CD8-positive, alpha-beta T cell (primary cell): ENCODE measurements at places on chromosomes 4 and X. TPM values are rescaled to one million over a fixed set of nuclear protein-coding genes. Genes with fewer than 3 reads are reported as not detected.

- no peak for DNase-seq
Measured at GRCh38 chr4:174763454-174764104, 65.5 kb downstream of the GLRA3 start.

GRCh38 chr4:15809466-15809865 is 31.3 kb downstream of the CD38 start:
- DNase-seq = no peak

Gene S100P
- total RNA-seq = 1.5 TPM

DNA sequence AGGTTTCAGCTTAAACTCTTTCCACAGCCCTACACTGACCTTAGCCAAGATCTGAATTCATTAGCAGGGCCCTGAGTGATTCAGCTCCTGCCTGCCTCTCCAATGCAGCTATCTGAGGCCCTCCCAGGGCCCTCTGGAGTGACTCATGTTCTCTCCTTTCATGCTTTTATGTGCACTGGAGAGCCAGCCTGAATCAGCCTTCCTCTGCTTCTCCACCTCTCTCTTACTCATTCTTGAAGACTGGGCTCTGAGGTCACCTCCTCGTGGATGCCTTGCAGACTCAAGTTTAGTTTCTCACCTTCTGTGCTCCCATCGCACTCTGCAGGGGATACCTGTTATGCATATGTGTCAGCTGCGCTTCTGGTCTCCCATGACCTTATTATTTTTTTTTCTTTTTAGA is 3.1 kb upstream of the OCIAD2 start:
- no peak for DNase-seq

DNA sequence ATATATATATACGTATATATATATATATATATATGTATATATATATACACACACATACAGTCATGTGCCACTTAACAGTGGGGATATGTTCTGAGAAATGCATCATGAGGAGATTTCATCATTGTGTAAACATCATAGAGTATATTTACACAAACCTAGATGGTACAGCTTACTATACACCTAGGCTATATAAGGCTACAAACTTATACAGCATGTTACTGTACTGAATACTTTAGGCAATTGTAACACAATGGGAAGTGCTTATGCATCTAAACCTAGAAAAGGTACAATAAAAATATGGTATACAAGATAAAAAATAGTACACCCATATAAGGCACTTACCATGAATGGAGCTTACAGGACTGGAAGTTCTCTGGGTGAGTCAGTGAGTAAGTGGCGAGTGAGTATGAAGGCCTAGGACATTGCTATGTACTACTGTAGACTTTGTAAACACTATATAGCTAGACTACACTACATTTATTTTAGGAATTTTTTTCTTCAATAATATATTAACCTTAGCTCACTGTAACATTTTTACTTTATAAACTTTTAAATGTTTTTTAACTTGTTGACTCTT is 13.2 kb upstream of the CCSER1 start:
- DNase-seq = no peak

Gene IL2RG
- total RNA-seq = 166 TPM

Gene SHROOM2
- total RNA-seq = not detected

Gene FAT4
- total RNA-seq = not detected

- DNase-seq = no peak
Measured at GRCh38 chr4:75705198-75705977, 19.0 kb upstream of the USO1 start.

Gene XAGE2
- total RNA-seq = not detected

DNA sequence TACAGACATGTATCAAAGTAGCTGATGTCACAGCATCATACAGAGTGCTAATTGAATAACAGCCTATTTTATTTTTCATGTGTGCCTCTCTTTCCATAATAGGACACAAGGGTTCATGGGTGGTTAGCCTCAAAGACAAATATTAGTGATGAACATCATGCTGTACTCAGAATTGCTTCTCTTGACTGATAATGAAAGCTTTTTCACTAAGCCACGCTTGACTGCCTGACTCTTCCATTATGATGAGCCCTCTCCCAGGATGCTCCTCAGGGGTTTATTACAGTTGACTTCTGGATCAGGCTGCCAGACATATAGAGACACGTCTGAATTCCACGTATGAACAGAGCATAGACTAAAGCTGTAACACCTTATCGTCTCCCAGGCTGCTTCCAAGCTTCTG is 2757.5 kb downstream of the PCDH7 start:
- DNase-seq = no peak

Gene USP26
- total RNA-seq = not detected

Gene RBMXL3
- not detected for total RNA-seq

DNA sequence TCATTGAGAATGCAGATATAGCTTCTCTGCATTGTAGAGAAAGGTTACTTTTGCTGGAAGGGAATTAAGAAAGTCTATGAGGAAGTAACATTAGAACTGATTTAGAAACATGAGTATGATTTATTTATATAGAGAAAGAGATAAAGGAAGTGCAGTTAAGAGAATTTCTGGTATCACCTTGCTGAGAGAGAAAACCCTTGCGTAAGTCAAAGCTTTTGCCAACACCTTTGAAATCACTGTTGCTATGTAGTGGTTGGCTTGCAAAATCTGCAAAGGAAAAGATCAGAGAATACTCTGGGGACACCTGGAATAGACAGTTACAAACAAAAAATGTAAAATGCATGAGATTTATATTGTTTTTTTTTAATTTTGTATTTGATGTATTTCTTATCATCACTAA is 137.3 kb upstream of the RXFP1 start:
- DNase-seq = no peak

Gene PLXNB3
- total RNA-seq = 0.35 TPM

Gene BCOR
- total RNA-seq = 38.5 TPM

DNA sequence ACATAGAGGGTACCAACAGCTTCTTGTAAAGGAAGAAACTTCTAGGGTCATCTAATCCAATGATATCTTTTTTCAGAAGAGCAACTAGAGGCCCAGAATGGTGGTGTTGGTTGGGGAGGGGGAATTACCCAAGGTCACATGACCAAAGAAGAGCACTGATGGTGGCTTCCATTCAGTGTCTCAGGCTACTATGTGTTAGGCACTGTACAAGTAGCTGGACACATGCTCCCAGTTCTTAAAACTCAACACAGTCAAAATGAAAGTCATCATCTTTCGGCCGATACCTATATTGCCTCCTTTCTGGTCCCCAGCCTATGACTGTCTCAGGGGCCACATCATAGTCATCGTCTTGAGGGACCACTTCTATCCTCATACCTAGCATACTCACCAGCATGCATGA is 88.1 kb downstream of the ARHGAP6 start:
- DNase-seq = no peak

DNA sequence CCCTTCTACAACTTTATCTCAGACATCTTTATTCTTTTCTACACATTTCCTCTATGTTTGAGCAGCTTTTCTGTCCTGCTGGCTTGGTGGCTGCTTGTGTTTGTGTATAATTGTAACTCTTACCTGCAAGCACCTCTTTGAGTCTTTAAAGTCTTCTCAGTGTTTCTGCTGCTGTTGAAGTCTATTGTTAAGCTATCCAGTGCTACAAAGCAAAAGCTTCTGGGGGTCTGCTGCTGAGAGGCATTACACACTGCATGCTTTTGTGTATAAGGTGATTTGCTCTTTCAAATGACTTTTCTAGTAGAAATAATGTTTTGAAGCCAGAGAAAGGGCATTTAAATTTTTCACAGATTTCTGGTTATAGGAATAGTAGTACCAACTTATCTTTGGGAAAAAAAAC is 241.8 kb downstream of the DTHD1 start:
- no peak for DNase-seq

GRCh38 chr4:15412461-15412860 is 15.4 kb upstream of the C1QTNF7 start:
- DNase-seq = no peak

Gene MND1
- total RNA-seq = not detected

GRCh38 chr4:79331126-79331876 is 5.4 kb upstream of the NAA11 start:
- no peak for DNase-seq

DNA sequence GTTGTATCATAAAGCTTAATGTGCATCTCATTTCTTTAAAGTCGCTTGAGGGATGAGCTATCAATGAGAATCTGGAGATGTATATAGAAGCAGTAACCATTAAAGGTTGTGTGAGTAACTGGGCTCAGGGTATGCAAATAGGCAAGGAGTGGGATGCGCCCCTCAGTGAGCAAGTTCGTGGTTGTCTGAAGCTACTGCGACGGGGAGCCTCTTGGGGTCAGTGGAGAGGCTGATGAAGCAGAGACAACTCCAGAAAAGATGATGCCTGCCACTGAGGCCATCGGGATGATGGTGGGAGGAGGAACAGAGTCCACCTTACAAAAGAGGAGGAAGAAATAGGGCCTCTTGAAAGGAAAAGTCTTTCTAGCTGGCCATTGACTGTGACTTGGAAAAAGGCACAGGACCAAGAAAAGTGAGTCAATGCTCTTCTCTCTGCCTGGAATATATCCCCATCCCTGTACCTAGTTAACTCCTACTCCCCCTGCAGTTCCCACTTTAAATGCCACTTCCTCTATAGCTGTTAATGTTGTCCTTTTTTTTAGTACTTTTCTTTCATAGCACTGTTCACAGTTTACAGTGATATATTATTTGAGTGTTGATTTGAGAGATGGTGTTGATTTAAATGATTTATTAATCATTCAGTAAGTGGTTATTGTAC is 51.4 kb upstream of the LSM6 start:
- no peak for DNase-seq

Gene GAGE13
- total RNA-seq = not detected

DNA sequence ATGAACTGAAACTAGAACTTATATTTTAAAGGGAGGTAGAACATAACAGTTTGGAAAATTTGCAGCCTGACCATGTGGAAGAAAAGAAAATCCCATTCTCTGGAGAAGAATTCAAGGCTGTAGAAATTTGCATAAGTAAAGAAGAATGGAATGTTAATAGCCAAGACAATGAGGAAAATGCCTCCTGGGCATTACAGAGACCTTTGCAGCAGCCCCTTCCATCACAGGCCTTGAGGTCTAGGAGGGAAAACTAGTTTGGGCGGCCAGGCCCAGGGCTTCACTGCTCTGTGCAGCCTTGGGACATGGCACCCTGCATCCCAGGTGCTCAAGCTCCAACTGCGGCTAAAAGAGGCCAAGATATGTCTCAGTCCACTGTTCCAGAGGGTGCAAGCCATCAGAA is 1506.8 kb downstream of the PCDH18 start:
- no peak for DNase-seq

- DNase-seq = no peak
Measured at GRCh38 chr4:149910604-149911350, 95.1 kb upstream of the IQCM start.

DNA sequence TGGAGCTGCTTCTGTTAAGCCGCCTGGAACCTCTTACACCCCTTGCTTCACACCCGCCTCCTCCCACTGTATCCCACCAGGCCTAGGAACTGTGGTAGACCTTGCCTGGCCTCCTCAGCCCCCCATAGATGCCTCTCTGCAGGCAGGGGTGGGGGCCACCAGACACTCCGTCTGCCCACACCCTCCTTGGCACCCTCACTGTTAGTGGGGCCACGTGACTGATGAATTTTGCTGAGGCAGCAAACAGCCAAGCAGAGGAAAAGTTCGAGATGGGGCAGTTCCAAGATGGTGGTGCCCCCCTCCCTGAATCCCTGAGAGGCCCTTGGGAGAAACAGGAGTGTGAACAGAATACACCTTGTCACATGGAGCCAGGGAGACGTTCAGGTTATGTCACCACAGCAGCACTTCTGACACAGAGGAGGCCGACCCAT is 41.2 kb upstream of the C4orf50 start:
- DNase-seq = no peak

Gene HSFX2
- not detected for total RNA-seq

Gene TSPAN7
- total RNA-seq = 0.52 TPM

GRCh38 chr4:182231080-182231479 is 12.1 kb upstream of the TENM3 start:
- DNase-seq = no peak

- no peak for DNase-seq
Measured at GRCh38 chr4:102335616-102336015, 9.7 kb downstream of the SLC39A8 start.

DNA sequence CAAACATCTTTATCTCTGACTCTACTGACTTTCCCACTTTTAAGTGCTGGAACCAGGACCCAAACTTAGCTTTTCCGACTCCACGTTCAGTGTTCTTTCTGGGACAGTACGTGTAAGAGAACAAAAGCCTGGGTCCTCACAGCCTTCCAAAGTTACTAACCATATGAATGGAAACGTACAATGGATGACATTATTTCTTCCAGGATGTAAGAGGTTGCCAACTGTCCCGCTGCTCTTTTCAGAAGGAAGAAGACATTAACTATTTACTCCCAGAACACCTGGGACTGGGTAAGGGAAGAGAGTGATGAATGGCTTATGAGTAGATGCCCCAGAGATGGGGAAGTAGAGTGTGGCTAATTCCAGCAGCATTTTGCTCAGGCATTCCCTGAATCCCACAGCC is 114.7 kb downstream of the TRAPPC11 start:
- no peak for DNase-seq

- DNase-seq = peak; percentile 39
Measured at GRCh38 chr4:16916719-16917337, 18.4 kb upstream of the LDB2 start.
